ENCODE measurements at places on chromosomes 3 and 15.

DNA sequence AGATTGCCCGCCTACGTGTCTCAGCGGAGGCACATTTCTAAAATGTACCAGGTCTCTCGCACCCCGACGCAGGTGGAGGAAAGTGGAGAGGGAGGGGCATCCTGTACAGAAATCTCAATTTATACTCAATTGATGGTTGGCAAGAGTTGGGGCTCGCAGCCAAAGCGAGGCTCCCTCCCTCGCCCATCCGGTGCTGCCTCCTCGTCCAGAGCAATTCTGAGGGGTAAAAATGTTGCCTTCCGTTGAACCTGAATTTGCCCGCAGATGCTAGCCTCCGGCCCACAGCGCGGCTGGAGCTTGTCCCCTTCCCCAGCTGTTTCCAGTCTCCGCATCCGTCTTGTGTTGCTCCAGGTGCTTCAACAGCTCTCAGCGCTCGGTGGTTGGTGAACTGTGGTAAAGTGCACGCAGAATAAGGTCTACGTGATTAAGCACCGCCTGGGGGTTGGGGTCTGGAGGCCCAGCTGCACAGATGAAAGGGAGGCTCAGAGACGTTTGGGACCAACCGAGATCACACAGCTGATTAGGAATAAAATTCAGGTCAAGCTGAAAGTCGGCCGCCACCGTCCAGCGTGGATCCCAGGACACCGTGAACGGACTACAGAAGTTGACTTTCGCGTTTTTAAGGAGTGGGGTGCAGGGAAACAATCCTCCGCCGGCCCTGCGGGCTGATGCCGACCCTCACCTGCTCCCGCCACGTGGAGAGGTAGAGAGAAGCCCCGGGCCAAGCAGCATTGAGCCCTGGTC lies 846 bp upstream of the POLG start:
- DNase-seq, result no peak

DNA sequence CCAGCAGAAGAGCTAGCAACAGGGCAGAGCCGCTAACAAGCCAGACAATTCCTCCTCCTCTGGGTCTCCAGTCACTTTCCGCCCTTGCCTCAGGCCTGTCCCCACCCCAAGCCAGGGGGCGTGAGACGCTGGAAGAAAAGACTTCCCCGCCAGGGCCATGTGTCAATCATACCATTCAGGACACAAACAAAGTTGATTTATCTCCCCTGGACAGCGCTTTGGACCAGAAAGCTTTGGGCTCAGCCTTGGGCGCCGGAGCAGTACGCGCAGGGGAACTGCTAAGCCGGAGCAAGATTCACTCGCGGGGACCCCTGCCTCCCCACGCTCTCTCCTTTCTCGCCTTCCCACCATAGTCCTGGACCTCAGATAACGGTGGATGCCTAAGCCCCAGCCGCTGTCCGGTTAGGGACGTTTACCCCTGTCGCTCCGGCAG lies 479 bp downstream of the LRRC2 start:
- DNase-seq, result no peak

- no peak for DNase-seq
Observed at GRCh38 chr3:111781561-111782446, 77.3 kb upstream of the PHLDB2 start.

DNA sequence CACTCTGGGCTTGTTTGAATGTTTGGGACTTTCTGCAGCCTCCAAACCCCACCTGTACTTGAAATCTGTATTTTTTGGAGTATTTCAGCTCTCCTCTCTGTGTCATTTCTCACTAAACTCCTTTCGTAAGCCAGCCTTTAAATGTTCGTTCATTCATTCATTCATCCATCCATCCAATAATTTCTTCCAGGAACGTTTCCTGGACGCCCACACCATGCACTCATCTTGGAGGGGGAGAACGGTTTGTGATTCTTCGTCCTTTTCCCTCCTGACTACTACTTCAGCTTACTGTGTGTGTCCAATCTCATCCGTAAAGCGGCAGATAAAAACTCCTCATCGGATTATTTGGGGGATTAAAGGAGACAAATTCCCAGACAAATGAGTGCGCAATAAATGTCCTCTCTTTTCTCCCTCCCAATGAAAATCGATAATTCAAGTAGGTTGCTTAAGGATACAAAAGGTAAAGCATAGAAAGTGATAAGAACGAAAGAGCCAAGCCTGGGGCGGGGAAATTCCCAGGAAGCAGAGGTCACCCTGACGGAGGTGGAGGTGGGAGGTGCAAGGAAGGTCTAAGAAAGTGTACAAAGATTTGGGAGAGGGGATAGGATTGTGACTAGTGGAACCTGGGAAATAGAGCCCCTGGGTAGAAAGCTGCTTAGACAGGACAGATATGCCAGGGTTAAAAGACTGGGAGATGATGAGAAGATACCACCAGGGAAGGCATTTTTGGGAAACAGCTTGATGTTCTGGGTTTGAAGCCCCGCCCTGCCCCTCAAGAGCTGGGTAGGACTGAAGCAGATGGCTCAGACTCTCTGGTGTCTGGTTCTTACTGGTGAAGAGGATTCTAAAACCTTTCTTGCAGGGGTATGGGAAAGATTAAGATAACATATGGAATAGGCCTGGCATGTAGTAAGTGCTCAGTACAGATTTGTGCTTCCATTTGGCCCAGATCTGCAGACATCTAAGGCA lies 896 bp upstream of the KLHL25 start:
- no peak for DNase-seq

DNA sequence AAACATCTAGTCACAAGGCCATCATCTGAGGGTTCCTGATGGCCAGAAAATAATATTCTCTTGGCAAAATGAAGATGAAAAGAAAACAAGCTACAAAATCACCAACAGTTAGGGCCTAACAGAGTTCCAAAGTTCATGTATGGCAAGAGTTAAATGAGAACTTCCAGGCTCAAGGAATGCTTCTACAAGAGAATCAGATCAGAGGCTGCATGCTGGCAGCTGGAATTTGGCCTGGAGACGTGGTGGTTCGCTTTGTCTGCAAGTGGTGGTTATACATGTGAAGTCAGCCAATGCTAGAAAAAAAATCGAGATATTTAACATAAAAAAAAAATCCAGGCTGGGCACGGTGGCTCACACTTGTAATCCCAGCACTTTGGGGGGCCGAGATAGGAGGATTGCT lies 5.6 kb downstream of the SIAH2 start:
- no peak for DNase-seq

DNA sequence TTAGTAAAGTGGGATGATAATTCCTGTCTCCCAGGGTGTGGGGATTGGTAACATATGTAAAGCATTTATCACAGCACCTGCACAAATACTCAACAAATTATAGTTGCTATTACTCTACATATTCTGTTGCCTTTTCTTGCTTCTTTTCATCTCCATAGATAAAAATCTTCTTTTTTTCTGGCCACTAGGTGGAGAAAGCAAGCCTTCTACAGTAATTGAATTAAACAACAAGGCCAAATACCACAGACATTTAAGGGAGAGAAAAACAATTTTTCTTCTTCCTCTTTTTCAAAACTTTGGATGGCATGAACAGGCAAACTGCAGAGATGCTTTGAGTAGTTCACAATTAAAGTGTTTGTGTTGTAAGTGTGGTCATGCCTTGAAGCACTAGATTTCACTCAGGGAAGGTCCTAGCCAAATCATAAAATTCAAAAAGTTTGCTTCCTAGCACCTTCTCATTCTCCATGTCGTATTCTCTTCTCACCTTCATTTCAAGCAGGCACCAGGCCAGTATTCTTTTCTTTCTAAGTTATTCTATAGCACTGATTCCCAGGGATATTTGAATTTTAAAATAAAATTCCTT lies 493.4 kb upstream of the TGFBR2 start:
- DNase-seq, result no peak

GRCh38 chr3:42704136-42704841 lies 1.7 kb upstream of the HHATL start:
- no peak for DNase-seq

GRCh38 chr15:50815958-50816590 lies 50.6 kb upstream of the SPPL2A start:
- no peak for DNase-seq
